NCI-H1105 (cell line): ENCODE measurements at places on chromosomes 1 and 21.

GRCh38 chr21:32413697-32414578 is 1.4 kb downstream of the EVA1C start:
- no peak for DNase-seq

DNA sequence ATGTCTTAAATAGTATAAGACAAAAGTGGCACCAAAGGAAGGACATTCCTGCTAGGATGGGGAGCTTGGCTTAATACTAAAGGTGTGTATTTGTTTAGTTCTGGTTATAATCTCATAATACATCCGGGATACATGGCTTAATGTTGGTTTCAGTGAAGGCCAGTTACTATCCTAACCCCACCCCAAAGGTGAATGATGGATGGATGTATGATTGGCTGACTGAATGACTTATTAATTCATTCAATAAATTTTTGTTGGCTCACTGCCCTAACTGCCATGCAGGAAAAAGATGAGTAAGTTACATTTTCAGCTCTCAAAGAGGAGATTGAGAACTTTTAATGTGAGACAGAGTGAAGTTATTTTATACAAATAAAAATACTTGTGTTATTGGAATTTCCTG is 52.2 kb downstream of the PHACTR4 start:
- DNase-seq, result no peak

- no peak for DNase-seq
Measured at GRCh38 chr1:60283690-60284089, 210.1 kb upstream of the C1orf87 start.

DNA sequence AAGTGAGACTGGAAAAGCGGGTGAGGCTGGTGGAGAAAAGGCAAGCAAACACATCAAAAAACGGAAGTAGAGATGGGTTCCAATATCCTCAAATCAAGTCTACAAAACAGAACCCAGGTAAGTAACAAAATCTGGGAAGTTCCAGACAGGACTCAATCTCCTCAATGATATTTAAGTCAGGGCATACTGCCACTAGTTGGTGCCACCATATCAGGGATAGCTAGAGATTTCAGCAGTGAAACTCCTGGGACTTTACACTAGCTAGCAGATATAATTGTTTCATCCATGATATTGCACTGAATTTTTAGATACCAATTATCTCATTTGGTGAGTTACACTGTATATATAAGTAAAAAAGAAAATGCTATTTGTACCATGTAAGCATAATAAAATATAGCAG is 52.0 kb downstream of the EYA3 start:
- no peak for DNase-seq

- DNase-seq, result peak; percentile 28
Measured at GRCh38 chr1:90879281-90879680, 142.6 kb downstream of the ZNF644 start.

- DNase-seq, result no peak
Measured at GRCh38 chr1:40362199-40362598, 11.3 kb upstream of the SMAP2 start.

GRCh38 chr1:31765516-31765915 is 1.4 kb upstream of the ADGRB2 start:
- no peak for DNase-seq

DNA sequence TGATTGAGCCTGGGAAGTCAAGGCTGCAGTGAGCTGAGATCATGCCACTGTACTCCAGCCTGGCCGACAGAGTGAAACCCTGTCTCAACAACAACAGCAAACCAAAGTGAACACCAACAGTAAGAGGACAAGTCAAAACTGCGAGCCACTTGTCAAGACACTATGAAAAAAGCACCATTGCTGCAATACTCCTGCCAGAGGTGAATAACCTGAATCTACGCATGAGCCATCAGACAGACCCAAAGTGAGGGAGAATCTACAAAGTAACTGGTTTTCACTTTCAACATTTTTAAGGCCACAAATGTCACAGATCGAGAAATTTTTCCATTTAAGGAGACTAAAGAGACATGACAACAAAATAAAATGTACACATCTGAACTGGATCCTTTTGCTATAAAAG is 21.9 kb downstream of the SYNJ1 start:
- DNase-seq, result no peak

GRCh38 chr1:157831968-157832626 is 9.5 kb downstream of the CD5L start:
- no peak for DNase-seq

DNA sequence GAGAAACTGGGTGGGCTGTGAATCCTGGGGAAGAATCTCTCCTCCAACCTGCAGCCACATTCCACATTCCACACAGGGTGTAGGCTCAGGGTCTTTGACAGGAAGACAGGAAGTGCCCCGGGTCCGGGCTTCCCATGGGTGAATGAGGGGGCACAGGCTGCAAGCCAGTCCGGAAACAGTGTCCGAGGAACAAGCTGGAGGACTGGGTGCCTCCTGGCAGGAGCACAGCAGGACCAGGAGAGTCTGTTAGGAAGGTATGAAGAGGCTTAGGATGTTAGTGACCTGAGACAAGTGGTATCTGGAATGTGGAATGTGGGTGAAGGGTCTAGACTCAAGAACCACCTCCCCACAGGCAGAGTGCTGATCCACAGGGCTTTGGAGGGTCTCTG is 121.0 kb upstream of the CD34 start:
- DNase-seq, result no peak
